ENCODE measurements at places on chromosomes 11 and 22.

DNA sequence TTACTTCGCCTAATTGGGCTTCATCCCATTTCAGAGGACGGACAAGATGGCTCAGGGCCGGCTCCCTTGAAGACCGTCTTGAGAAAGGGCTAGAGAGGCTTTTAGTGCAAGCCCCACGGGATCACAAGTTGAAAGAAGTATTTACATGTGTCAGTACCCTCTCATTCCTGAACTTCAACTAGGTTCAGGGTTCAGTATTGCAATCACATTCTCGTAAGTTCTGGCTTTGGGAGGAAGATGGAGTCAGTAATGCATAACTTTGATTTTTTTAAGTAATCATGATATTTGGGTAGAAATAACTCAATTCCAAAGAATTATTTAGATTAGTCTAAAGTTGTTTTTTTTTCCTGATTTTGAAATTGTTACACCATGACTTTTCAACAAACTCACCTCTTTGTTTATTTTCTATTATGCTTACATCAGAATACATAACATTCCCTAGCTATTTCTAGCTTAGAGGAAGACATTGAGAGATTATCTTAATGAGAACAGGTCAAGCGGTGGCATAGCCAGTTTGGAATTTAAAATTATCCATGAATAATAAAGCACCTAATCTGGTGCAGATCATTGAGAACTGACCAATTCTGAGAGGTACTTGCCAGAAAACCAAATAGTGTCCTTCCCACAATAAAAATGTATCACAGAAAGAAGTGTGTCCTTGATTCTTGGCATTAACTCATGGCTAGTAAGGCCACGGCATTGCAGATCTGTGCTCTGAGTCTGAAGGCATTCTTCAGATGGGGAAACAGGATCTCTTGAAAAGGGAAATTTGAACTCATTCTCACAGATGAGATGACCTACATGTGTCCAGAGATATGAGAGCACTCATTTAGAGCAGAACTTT is 92.1 kb upstream of the BLID start:
- no peak for DNase-seq

GRCh38 chr22:25053153-25053805 is 100.8 kb downstream of the KIAA1671 start:
- DNase-seq, result no peak

DNA sequence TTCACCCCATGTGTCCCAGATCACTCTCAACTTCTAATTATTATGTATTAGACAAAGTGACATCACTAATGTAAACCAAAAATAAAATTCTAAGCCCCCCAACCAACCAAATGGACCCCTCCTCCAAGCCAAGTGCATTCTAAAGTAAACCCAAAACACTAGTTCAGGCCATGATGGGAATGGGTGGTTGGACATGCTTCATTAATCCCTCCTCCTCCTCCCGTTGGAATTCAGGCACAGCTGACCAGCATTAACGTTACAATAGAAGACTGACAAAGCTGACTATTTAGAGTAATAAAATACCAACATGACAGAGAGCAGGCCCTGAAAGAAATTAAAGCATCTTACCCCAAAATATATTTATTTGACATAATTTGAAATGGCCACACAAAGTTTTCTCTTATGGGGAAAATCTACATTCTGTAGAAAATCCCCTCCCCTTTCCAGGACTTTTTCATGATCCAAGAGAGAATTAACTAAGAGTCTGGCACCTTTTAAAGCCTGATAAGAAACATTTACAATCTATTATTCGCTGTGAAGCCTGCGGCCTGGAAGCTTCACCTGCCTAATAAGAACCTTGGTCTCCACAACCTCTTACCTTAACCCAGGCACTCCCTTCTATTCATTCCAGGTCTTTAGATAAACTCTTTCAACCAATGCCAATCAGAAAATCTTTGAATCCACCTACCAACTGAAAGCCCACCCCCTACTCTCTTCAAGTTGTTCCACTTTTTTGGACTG is 948.5 kb upstream of the CCDC90B start:
- DNase-seq, result peak; percentile 69

DNA sequence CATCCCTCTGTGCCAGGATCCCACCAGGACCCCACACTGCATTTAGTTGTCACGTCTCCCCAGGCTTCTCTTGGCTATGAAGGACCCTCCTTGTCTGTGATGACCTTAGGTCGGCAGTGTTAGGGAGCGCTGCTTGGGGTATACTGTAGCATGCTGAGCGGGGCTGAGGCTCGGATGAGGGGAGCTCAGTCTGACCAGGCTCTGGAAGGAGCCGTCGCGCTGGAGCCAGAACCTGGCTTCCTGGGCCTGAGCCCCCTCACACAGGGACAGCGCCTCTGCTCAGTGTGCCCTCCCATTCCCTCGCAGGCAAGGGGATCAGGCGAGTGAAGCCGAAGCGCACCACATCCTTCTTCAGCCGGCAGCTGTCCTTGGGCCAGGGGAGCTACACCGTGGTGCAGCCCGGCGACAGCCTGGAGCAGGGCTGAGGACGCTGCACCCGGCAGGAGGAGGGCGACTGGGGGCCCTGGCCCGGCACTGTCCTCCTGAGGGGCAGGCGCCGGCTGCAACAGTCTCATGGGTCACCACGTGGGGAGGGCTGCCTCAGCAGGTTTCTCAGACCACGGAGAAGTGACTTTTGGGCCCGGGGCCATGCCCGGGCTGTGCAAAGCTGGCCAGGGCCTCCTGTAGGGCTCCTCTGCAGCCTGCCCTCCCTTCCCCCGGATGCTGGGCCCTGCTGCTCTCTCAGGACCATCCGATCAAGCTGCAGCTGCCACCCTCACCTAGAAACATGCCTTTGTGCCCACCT is 11.5 kb upstream of the NEAT1 start:
- DNase-seq, result no peak

DNA sequence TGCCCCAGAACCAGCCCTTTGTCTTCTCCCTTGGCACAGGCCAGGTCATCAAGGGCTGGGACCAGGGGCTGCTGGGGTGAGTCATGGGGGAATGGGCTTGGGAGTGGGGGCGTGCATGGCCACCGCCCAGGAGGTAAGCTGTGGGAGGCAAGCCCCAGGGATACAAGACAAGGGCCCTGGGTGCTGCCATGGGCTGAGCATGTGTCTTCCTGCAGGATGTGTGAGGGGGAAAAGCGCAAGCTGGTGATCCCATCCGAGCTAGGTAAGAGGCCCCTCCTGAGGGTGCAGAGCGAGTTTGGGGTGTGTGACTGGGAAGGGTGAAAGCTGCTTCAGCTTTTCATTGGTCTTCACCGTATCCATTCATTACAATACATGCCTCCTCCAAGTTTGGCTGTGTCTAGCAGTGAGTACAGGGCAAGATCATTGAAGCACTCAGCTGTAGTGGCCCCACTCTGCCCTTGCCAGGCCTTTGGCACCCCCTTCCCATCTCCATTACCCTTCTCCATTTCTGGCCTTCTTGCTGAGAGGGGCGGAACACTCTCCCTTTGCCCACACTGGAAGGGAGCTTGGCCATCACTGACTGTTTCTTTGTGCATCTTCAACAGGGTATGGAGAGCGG is 2.5 kb downstream of the FKBP2 start:
- peak; percentile 24 for DNase-seq

DNA sequence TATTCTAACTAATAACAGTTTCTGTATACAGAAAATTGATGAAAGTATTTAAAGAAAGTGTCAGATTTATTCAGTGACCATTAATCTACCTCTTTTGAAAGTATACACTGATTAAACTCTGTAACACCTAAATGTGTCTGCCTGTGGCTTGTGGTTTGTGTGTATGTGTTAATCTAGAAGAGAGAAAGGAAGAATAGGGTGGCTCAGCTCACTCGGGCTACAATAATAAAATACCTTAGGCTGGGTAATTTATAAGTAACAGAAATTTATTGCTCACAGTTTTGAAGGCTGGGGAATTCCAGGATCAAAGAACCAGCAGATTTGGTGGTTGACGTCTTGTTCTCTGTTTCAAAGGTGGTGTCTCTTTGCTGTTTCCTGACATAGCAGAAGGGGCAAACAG is 13.6 kb upstream of the OR5AS1 start:
- DNase-seq, result no peak

- no peak for DNase-seq
These were observed 38.9 kb upstream of the CCDC89 start for GRCh38 chr11:85724748-85725465.

DNA sequence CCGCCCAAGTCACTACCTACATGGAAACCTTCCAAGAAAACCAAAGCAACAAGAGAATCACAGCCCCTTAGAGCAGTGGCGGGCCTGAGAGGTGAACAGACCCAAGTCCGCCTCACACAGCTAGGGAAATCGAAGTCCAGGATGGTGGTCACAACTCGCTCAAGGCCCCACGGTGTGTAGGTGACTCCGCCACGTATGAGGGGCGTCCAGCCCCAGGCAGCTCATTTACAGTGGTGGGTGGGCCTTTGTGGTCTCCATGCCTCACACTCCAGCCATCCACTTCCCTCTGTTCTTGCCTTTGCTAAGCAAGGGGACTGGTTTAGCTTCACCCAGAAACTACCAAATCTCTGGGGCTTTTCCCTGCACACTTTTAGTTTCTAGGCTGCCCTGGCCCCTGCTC is 9.7 kb upstream of the TCF20 start:
- no peak for DNase-seq

DNA sequence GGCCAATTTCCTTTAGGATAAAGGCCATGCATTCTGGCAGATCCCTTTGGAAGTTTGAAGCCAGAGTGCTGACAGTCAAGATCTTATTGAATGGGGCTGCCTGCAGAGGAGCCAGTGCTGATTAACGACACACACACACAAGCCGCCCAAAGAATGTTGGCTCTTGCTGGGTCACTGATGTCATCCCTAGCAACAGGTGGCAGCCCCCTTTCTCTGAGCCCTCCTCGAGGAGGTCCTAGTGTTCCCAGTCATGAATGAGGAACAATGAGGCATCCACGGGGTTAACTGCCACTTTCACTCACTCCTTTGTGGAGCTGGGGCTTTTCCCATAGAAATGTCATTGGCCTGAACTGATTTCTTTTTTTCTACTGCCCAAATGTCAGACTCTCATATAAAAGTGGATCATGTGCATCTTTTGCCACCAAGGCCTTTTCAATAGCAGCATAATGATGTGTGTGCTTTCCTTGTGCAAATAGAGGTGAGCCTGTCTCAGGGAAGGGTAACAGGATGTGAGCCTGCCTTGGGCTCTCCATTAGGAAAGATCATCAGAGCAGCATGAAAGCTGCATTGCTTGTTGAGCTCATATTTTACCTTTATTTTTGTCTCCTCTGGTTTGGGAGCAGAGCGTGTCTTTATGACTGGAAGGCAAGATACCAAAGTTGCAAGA is 301.8 kb upstream of the MTNR1B start:
- peak; percentile 51 for DNase-seq

- no peak for DNase-seq
These were observed 453.4 kb downstream of the NTM start for GRCh38 chr11:131823772-131824171.

DNA sequence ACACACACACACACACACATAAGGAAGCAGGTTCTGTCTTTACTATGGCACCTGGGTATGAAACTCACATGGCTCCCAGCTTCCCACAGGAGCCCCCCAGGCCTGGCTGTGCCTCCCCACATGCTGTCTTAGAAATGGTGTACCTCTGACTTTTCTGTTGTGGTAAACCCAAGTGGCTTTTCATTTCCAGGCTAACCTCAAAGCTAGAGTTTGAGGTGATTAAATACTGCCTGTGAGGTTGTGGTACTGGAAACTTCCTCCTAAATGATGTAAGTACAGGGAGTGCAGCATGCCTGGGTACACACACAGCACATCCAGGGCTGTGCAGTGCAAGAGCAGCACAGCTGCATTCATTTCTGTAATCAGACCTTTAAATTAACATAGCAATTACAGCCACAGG is 34.4 kb downstream of the ME3 start:
- no peak for DNase-seq

All from SJCRH30 (cell line).